GM12892 (cell line): ENCODE measurements at places on chromosomes 7 and 10.
A peak's percentile ranks its signal among the peaks of the same experiment; 100 is the strongest.

- DNase-seq: no peak
These were observed 69.9 kb upstream of the MYL10 start for GRCh38 chr7:101698964-101699363.

GRCh38 chr10:69208761-69209160 lies 11.4 kb upstream of the HKDC1 start:
- DNase-seq: no peak

GRCh38 chr7:44229546-44230105 lies 28.8 kb downstream of the YKT6 start:
- no peak for DNase-seq

DNA sequence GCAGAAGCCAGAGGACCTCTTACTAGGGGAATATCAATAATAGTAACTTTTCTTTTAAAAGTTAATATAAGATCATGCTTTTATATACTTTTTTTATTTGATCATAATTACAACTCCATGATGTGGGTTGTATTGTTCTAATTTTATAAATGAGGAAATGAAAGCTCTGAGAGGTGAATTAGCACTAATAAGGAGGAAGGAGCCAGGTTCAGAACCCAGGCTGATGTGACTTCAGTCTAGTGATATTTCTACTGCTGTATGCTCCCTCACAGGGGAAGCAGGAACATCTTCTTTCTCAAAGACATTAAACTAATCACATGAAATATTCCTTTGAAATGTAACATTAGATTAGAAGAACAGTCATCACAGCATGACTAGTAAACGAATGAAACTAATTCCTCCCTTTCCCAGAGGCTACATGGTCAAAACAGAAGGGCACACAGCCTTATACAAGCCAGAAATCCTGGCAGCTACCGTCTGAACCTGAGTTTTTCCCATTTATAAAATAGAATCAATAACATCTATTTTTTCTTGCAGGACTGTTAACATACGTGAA lies 81.4 kb upstream of the GJD4 start:
- DNase-seq: no peak

DNA sequence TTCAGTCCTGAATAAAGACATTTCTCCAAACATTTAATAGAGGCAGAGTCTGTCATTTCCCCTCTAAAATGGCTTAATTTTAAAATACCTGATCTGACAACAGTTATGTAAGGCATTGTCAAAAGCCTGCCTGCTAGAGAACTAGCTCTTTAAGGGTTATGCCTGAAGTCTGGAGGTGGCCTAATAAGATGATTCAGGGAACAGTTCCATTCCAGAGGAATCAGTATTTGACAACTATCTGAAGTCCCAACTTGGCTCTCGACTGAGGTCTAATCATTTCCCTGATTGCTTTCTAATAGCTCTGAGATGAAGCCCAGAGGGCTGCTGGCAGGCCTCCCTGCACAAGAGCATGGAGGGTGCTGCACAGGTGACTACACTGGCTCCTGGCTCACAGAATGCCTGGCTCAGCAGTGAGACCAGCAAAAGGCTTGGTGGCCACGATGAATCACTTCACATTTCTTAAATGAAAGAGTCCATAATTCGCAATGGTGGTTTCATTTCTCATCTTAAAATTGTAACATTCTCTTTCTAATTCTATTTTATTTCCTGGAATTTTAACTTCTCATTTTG lies 509.6 kb upstream of the POM121L12 start:
- no peak for DNase-seq

GRCh38 chr10:15167411-15168290 lies 842 bp downstream of the NMT2 start:
- DNase-seq: peak; percentile 34

- no peak for DNase-seq
These were observed 730 bp downstream of the LARP4B start for GRCh38 chr10:930625-931325.

DNA sequence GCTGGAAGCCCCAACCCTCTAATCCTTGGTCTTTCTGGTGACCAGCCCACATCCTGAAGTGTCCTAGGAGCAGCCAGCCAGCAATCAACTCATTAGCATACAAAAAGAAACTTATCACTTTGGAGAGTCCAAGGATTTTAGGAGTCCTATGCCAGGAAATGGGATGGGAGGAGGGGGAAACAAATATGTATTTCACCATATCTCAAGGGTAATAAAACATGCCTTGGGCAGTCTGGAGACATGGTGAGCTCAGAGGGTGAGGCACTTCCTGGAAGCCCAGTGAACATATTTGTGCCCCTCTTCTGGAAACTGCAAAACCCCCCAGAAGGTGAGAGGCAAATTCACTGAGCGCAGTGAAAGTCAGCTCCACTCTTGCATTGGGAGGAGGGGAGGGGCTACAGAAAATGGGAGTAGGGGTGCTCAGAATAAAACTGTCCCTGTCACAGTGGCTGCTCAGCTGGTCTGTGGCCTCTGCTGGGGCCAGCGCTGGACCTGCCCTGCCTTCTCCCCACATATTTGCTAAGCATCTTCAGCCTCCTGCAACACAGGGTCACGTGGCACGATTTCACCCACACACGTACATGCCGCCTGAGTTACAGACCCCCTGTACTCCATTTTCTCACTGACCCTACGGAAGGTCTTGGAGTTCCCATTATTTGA lies 17.7 kb upstream of the ZMIZ1 start:
- DNase-seq: no peak

DNA sequence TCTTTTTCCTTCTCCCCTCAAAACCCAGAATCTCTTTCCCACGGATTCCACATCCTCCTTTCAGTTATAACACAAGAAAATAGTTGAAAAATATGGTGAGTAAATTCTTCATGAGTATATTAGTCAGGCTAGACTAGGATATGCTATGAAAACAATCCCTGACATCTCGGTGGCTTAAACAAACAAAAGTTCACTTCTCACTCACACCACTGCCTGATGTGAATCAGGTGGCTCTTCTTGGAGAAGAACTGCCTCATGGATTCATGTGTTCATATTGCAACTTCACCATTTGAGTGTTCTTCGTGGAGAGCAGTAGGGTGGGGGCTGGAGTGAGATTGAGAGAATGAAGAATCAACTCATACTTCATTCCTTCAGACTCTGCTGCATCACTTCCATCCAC lies 204.1 kb downstream of the PHF14 start:
- DNase-seq: no peak

DNA sequence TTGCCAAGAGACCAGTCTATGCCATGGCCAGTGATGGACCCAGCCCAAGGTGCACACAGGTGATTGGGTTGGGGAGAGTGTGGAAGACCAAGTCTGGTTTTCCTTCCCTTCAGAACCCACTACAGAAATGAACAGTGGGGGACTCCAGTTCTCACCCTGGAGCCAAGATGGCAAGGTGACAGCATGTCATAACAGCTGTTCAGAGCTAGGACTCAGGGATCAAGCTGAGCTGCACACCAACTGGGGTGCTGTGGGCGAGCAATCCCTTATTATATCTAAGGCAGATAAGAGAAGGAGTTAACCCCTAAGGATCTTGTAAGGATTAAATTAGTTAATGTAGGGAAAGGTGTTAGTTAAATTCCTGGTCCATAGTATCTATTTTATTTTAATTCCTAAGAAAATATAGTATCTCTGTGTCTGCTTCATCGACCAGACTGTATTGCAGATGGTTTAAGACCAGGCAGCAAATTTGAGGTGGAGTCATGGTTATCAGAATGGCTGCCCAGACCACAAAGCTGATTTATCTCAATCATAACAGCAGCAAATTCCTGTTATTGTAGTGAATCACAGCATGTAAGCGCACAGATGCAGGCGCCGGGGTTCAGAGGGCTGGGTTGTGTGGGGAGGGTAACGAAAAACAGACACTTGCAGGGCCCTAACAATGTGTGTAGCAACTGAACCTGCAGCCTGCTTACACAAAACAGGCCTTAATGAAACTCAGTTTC lies 208.7 kb upstream of the ZNF32 start:
- no peak for DNase-seq

DNA sequence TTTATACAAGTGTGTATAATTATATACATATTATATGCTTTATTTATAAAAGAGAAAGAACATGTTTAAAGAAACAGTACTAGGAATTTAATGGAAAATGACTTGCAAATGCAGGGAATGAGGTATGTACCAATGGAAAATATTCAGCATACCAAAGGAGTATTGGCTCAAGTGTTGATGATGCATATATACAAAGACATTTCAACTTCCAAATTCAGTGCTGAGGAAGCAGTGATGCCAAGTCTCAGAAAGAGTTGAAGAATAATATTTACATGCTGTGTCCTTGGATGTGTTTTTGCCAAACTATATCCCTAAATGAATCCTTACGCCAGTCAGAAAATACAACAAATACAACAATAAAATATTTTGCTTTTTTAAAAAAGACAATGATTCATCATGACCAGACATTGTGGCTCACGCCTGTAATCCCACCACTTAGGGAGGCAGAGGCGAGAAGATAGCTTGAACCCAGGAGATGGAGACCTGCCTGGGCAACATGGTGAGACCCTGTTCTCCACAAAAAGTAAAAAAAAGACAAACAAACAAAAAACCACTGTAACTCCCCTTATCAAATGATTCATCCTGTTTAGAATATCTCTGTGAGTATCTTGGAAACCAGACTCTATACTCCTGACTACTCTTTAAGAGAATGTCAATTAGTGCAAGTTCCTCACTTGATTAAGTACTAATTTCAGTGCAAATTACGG lies 157.2 kb downstream of the CHRM2 start:
- DNase-seq: no peak

DNA sequence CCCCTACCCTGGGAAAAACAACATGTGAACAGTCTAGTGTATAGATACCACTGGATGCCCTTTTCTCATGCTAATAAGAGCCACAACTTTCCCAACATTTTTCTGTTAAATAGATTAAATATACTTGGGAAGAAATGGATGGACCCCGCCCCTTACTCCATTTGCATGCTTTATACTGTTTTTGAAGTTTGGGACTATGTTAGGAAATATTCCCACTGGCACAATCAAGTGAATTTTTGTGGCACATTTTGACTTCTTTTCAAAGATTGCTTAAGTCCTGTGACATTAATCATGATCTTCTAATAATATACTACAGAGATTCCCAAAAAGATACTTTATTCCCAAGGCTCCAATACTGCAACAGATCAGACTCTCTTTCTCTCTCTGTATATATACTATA lies 216.6 kb downstream of the TWIST1 start:
- no peak for DNase-seq

DNA sequence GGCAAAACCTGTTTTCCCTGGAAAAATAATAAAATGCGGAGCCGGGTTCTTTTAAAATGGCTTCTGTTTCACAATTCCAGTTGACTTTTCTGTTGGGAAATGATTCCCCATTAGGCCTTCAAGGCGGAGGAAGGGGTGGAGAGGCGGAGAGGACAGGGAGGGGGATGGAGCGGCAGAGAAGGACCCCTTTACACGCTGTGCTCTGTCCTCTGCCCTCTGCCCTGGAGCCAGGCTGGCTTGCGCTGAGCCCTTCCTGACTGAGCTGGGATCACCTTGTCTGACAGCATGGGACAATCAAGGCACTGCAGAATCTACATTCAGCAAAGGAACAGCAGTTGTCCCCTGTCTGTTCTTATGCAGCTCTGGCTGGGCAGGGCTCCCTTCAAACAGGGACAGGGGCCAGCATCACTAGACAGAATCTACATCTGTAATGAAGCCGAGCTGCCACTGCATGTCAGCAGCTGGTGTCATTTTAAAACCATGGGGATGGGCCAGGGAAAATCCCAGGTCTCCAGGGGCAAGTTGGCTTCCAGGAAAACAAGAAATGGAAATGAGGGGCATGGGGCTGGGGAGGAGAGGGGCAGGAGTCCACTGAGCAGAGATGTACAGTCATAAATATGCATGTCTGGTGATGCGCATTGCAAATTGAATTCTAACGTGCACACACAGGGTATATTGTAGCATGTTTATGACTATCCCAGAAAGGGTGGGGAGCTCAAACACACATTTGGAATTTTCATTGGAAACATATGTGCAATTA lies 120.0 kb downstream of the MKX start:
- DNase-seq: no peak

DNA sequence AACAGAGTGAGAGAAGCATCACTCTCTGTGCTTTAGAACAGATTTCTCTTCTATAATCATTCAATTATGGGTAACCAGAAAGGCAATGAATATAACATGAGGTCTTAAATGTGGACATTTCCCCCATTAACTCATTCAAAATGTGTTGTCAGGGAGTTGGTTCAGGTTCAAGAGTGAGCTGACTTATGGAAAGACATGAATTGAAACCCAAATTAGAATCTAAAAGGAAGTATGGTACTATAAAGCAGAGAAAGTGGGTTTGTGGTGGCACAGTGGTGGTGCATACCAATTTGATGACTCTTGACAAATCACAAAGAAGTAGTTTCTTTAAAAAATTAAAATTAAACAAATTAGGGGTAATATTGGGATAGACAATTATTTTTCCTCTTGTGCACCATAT lies 114.6 kb upstream of the MEOX2 start:
- no peak for DNase-seq

DNA sequence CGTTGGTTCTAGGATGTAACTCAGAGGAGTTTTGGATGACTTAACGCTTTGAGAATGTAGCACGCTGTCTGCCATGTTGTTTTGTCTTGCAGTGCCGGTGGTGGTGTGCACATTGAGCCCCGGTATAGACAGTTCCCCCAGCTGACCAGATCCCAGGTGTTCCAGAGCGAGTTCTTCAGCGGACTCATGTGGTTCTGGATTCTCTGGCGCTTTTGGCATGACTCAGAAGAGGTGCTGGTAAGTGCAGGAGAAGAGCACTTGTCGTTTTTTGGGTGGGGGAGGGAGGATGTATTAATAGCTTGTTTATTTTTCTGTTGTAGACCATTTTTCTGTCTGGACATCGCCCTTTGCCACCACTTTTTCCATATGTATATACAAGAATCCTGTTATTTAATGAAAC lies 6.3 kb downstream of the NDUFB2 start:
- no peak for DNase-seq

DNA sequence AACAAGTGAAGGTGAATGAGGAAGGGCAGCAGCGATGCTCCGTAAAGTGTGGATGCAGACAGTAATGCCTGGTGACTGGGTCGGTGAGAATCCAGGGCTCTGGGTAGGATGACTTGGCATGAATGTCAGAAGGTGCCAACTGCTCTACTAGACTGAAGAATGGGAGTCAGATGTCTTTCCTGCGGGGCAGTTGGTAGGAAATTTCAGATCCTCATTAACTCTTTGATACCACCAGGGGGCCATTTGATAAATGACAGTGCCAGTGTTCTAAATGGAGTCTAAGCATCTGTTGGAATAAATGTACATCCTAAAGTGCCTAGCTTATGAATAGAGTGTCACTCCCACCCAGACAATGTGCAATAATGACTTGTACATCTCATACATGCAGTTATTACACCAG lies 462.0 kb downstream of the GRM8 start:
- no peak for DNase-seq

DNA sequence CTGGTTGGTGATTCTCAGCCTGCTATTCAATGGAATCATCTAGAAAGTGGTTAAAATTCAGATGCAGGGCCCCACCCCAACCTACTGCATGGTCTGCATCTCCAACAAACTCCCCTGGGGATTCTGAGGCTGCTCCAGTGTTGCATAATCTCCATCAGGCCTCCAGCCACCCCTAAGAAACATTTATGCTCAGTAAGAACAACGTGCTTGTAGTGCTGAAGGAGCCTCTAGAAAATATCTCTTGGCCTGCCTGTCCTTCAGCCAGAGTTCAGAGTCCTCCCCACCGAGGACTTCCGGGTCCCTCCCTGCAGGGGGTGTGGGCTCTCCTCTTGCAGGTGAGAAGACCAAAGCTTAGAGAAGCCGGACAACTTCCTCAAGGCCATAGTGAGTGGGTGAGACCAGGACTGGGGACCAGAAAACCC lies 159.8 kb downstream of the SH3PXD2A start:
- DNase-seq: no peak
